ENCODE measurements at places on chromosomes 16 and 17.
A peak's percentile ranks its signal among the peaks of the same experiment; 100 is the strongest.

GRCh38 chr17:46726206-46726605, 92.3 kb downstream of the WNT3 start:
- no peak for DNase-seq

GRCh38 chr16:9556949-9557665, 465.7 kb downstream of the HAPSTR1 start:
- DNase-seq = no peak

GRCh38 chr16:58009856-58010416, 8.7 kb downstream of the USB1 start:
- DNase-seq = no peak

GRCh38 chr17:39244016-39244599, 18.4 kb upstream of the STAC2 start:
- DNase-seq = no peak

DNA sequence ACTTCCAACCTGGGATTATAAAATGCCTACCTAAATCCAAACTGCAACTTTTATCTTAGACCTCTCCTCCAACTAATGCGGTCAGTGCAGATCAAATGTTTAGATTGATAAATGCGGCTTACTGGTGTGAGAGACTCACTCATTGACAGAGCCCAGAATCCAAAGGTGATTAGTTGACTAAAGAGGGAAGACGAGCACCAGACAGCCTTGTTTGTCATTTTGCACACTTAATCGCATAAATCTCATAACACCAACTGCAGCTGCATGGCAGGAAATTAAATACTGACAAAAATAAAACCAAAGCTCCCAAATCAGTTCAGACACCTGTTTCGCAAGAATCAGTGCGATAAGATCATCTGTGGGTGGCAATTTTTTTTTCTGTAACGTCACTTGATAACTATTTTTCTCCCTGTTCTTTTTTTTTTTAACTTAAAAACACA, 35.9 kb downstream of the NACA2 start:
- no peak for DNase-seq

GRCh38 chr16:73319737-73320136, 271.8 kb upstream of the ZFHX3 start:
- no peak for DNase-seq

DNA sequence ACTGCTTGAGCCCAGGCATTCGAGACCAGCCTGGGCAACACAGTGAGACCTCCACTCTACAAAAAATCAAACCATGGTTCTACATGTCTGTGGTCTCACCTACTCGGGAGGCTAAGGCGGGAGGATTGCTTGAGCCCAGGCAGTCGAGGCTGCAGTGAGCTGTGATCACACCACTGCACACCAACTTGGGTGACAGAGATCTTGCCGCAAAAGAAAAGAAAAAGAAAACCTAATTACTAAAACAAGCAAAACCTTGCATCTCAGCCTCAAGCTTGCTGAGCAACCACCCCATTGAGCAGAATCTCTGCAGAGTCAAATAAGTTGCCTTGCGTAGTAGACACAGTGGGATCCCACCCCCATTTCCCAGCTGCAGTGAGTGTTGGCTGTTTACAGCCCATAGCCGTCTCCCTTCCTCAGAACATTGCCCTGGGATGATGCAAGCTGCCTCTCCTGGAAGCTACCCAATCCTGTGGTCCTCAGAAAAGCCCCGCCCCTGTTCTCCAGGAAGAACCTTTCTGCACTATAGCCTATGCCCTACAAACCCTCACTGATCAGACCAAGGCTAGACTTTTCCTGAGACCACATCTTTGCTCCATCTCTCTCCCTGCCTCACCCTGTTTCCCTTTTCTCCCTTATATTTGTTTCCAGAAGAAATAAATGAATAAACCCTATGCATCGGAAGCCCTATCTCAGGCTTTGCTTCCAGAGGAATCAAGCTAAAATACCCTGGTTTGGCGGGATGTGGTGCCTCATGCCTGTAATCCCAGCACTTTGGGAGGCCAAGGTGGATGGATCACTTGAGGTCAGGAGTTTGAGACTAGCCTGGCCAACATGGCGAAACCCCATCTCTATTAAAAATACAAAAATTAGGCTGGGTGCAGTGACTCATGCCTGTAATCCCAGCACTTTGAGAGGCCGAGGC, 16.7 kb upstream of the ERN2 start:
- no peak for DNase-seq

GRCh38 chr17:20009052-20009301, 182 bp upstream of the SPECC1 start:
- DNase-seq = no peak

- no peak for DNase-seq
These were observed 16.5 kb downstream of the SMIM5 start for GRCh38 chr17:75649687-75650086.

GRCh38 chr17:19004421-19005136, at the start of gene FAM83G:
TSS of gene FAM83G (minus strand) at chr17:19004764. CDS start at chr17:19004041, 723 bp downstream.
- DNase-seq = peak; percentile 52

GRCh38 chr17:57600074-57600473, 145.0 kb downstream of the CCDC182 start:
- no peak for DNase-seq

- no peak for DNase-seq
These were observed 27.5 kb downstream of the CEP131 start for GRCh38 chr17:81194941-81195901.

DNA sequence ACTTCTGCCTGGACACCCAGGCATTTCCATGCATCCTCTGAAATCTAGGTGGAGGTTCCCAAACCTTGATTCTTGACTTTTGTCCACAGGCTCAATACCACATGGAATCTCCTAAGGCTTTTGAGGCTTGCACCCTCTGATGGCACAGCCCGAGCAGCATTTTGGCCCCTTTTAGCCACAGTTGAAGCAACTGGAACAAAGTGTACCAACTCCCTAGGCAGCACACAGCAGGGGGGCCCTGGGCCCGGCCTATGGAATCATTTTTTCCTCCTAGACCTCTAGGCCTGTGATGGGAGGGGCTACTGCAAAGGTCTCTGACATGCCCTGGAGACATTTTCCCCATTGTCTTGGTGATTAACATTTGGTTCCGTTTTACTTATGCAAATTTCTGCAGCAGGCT, 32.0 kb downstream of the ABCC1 start:
- DNase-seq = no peak

DNA sequence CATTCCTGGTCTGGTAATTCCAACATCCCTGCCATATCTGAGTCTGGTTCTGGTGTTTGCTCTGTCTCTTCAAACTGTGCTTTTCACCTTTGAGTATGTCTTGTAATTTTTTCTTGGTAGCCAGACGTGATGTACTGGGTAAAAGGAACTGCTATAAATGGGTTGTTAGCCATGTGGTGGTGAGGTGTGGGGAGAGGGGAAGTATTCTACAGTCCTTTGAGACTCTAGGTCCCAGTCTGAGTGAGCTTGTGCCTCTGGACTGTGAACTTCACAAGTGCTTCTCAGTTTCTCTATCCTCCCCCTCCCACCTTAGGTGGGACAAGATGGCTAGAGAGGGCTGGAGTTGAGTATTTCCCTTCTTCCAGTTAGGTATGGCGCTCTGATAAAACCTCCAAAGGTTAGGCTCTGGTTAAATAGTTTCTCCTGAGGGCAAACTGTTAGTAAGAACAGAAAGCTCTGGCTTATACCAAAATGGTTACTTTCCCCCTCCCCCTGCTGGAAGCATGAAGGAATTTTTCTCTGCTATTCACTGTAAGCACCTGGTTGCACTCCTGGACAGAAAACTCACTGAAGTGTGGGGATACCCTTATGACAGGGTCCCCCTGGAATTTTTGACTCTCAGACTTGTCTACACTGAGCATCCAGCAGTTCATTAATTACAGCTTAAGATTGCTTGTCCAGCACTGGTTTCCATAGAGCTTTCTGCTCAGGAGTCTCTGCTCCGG, 87.8 kb downstream of the MARCHF10 start:
- peak; percentile 24 for DNase-seq

GRCh38 chr17:34371405-34372100, 8.5 kb upstream of the CCL1 start:
- no peak for DNase-seq

Measured in endothelial cell of umbilical vein (primary cell).